ENCODE measurements at places on chromosomes 3 and 15. TPM values are rescaled to one million over a fixed set of nuclear protein-coding genes. Genes with fewer than 3 reads are reported as not detected.

The MESP2 gene
- polyA plus RNA-seq, result 0.71 TPM

The MOBP gene
- 0.10 TPM for polyA plus RNA-seq

The OXSM gene
- 15.5 TPM for polyA plus RNA-seq

The SLC2A2 gene
- polyA plus RNA-seq, result not detected

The ADGRG7 gene
- not detected for polyA plus RNA-seq

The SEMA5B gene
- 0.30 TPM for polyA plus RNA-seq

The CELF6 gene
- polyA plus RNA-seq, result 6.4 TPM
